ENCODE measurements at places on chromosomes 5 and 9.

- no peak for DNase-seq
Observed at GRCh38 chr9:20611691-20612287, 10.5 kb downstream of the MLLT3 start.

GRCh38 chr9:127525401-127526188 is 74.3 kb downstream of the LRSAM1 start:
- DNase-seq: no peak

DNA sequence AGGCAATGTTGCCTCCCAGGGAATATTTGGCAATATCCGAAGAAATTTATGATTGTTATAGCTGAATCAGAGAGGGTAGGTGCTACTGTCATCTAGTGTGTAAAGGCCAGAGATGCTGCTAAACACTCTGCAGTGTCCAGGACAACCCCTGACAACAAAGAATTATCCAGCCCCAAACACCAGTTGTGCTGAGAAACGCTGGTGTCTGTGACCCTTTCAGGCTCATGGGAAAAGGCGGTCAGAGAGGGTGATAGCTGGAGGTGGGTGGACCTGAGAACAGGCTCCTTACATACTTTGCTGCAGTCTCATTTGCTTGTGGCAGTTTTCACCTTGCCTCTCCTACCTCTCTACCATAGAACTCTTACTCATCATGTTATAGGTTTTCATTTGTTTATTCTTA is 295.3 kb upstream of the DMRT1 start:
- DNase-seq: no peak

GRCh38 chr9:89865981-89866380 is 261.2 kb downstream of the GADD45G start:
- DNase-seq: no peak

GRCh38 chr9:37062336-37062735 is 28.3 kb upstream of the PAX5 start:
- no peak for DNase-seq

GRCh38 chr9:112858625-112859147 is 32.0 kb downstream of the SLC46A2 start:
- DNase-seq: no peak

Measured in thoracic aorta (tissue), 2 donors.